CD8-positive, alpha-beta T cell (primary cell): ENCODE measurements at places on chromosomes 5 and 9.

GRCh38 chr5:175805256-175806011 is 65.9 kb upstream of the CPLX2 start:
- DNase-seq, result no peak

DNA sequence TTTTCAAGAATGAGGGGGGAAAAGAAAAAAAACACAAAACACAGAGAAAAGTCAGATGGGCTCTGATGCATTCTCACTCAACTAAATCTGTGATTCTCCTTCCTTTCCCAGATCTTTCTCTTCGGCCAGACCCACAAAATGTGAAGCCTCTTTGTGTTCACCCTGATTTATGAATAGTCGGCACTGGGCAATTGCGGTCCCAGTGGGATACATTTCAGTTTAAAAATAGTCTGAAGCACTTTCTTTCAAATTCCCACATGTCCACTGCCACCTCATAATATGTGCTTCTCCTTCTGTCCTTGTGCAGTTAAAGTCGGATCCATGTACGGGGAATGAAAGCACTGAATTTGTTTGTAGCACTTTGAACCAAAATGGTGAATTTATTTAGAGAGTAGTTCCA is 995.4 kb upstream of the WWC1 start:
- DNase-seq, result no peak

GRCh38 chr5:95923918-95924544 is 37.6 kb downstream of the ELL2 start:
- no peak for DNase-seq

DNA sequence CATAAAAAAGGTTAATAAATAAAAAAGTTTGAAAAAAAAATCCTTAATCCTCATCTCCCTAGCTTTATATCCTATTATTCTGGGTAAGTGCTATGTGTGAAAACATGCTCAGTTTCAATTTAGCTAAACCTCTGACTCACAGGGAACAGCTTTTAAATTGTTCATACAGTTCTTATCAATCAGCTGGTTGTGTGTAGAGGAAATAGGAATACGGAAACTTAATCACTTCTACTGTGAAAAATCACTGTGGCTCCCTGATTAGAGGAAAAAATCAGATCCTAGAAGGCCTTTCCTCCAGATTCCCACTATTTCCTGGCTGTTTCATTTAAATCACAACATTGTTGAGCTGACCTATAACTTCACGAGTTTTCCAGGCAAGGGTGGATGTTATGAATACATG is 120.5 kb downstream of the MARCHF3 start:
- DNase-seq, result no peak

- no peak for DNase-seq
Measured at GRCh38 chr9:10134266-10134665, 478.5 kb downstream of the PTPRD start.
